ENCODE measurements at places on chromosomes 5 and 9.

DNA sequence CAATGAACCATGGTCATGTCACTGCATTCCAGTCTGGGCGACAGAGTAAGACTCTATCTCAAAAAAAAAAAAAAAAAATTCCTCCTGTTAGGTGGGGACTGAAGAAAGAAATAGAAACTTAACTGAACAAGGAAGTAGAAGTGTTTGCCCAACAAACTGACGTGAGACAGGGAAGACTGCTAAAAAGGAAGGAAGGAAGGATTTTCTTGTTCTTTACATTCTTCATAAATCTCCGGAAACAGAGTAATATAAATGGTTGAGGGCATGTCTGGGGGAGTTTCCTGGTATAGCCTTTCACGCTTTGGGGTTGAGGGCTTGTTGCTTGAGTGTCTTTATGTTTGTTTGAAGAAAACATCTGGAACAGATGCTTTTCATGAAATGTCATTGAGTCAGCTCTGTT is 3.1 kb downstream of the TOR1B start:
- no peaks in the 10 kb centered on the region for H3K27me3 ChIP-seq
- H3K36me3 ChIP-seq: peaks cover 3% of the 10 kb centered on the region
- DNase-seq: no peak

DNA sequence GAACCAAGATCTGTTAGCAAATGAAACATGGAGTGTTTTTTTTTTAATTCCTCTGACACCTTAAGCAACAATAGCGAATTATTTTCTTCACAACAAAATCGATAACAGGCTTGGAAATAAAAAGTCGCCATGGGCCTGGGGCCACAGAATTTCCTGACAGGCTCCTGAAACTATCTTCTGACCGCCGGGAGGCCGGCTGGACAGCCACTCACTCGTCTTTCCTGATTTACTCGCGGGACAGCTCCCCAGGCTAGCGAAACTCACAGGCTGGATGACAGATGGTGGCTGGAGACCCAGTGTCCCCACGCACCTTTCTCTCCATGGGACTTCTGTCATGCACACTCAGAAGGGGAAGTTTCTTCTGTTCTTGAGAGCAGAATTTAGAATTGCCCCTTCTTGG is 143.3 kb upstream of the IRX2 start:
- no peaks in the 10 kb centered on the region for H3K4me1 ChIP-seq
- H3K36me3 ChIP-seq: no peaks in the 10 kb centered on the region

DNA sequence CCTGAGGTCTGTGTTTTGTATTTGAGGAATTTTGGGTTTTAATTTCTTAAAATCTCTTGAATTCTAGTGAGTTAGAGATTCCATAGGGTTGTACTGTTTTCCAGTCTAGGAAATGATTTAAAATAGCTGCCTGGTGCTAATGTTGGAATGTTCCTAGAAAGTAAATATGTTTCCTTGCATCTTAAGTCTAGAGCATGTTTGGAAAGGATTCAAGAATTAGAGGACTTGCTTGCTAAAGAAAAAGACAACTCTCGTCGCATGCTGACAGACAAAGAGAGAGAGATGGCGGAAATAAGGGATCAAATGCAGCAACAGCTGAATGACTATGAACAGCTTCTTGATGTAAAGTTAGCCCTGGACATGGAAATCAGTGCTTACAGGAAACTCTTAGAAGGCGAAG is 41.8 kb downstream of the LMNB1 start:
- H3K27ac ChIP-seq: no peak overlapping the region
- no peak for DNase-seq
- no peaks in the 10 kb centered on the region for H3K27me3 ChIP-seq
- peaks cover 22% of the 10 kb centered on the region for H3K36me3 ChIP-seq

GRCh38 chr9:124520206-124520596 is 13.0 kb upstream of the NR5A1 start:
- H3K27me3 ChIP-seq: no peaks in the 10 kb centered on the region
- H3K4me1 ChIP-seq: no peaks in the 10 kb centered on the region
- peak; percentile 31 for DNase-seq

DNA sequence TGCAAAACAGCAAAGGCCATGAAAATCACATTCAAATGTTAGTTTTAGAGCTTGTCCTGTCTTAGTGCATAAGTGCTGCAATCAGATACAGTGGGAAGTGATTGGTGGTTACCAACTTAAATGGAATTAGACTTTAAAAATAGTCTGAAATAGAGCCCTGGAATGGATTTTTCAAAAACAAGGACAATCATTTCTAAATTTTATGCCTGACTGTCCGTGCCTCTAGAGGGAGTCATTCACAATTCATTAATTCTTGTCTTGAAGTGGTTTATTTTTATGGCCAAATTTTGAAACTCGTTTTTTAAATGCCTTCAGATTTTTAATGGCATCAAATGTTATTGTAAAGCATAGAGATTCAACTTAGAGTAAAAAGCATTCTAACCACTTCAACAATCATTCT is 561.8 kb upstream of the DAB2 start:
- no peak overlapping the region for H3K27ac ChIP-seq
- H3K4me3 ChIP-seq: no peak overlapping the region
- DNase-seq: no peak
- H3K27me3 ChIP-seq: no peaks in the 10 kb centered on the region

All from lung (tissue), 17 donors.